Pancreas (tissue), 10 donors: ENCODE measurements at places on chromosomes 4 and X.

DNA sequence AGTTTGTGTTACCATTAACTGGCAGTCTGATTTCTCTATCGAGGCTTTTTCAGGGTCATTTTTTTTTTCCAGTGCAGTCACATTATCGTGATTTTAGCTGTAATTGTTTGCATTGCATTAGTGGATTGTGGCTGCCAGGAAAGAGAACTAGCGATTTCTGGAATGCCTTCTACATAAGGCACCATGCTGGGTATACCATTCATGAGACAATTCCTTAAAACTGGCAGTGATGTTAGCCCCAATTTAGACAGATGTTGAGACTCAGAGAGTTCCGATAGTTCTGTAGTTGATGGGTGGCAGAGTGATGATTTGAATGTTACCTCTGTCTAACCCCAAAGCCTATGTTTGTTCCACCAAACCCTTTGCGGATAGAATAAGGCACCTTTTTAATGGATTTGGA lies 175.4 kb upstream of the TENM3 start:
- DNase-seq, result no peak

DNA sequence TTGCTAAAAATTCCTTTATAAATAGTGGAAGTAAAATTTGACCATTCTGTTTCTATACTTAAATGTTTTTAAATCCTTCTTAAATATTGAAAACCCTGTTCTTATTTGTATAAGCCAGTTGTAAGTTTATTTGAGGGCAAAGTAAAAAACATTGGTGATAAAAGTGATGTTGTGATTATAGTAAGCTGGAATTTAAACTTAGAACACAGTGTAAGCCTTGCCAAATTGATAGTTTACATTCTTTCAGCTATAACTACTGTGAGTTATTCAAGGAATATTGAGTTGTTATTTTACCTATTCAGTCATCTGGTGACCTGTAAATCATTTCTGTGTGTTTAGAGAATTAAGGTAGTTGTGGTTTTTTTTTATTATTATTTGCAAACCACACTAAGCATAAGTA lies 9.6 kb downstream of the YY2 start:
- DNase-seq, result no peak

DNA sequence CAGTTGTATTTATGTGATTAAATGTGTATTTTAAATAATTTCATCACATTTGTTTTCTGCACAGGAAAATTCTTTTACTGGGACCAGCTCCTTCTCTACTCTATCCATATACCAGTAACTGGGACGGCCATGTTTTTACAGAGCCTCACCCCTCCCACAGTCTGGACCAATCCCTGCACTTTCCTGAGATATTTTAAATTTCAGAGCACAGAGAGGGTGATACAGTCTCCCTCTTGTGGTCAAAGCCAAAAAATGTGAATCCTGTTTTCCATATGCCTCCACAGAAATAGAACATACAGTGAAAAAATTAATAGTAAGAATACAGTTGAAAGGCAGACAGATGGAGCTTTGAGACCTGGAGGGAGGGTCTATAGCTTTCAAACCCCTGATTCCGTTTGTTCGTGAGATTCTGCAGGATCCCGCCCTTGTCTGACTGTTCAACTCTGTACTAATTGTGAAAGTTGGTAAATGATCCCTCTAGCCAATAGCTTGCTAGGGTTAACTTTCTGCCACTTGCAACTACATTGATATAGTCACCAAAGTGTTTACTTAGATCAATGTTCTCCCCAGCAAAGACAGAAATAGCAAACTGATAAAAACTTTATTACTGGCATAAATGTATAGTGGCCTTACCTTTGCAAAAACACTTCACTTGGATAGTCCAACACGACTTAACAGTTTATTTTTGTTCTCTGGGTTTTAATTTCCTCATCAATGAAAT lies 172.2 kb downstream of the PPARGC1A start:
- peak; percentile 13 for DNase-seq

DNA sequence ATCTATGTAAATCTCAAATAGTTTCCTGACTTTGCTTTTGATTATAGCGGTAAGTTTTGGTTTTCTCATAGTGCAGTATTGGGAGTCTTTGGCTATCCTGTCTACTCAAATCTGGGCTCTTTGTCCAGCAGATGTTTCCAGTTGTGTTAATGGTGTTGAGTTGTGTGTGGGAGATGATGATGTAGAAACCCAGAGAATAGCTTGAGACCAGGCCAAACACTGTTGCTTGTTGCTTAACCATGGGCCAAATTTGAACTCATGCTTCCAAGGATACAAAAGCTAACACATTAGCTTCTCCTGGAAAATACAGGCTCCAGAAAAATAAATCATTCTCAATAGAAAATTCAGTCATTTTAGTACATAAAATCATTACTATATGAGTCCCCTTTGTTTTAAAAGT lies 82.6 kb upstream of the GYPA start:
- DNase-seq, result no peak

- DNase-seq, result no peak
Observed at GRCh38 chr4:32219306-32220075, 1499.3 kb downstream of the PCDH7 start.

DNA sequence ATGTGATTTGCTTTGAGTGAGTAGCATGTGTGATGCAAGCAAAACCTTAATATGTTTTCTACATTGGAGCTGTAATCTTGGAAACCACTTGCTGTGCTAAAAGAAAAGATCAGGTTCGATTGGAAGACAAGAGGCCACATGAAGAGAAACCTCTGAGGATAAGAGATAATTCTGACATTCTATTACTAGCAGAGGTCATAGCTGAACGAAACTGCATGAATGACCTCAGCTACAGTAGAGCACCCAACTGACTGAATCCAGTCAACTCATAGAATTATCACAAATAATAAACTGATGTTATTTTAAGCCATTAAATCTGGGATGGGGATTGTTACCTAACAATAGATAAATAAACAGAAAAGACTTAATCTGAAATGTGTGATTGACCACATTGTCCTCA lies 147.1 kb downstream of the CAMK2D start:
- no peak for DNase-seq

DNA sequence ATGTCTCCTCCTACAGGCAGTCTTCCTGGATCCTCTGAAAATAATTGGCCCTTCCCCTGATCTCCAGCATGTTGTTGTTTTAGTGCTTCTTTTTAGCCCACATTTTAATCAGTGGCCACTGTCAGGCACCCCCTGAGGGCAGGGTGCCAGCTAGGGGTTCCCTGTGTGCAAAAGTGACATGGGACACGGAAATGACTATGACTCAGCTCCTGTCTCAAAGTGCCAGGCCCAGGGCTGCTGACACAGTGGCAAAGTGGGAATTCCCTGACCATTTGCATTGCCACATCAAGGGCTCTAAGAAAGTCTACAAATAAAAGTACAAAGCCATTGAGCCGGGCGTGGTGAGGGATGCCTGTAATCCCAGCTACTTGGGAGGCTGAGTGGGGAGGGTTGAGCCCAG lies 24.8 kb downstream of the HMX1 start:
- DNase-seq, result no peak

GRCh38 chr4:142975618-142976017 lies 129.5 kb upstream of the INPP4B start:
- DNase-seq, result no peak

- DNase-seq, result no peak
Observed at GRCh38 chr4:6910340-6910959, 824 bp downstream of the TBC1D14 start.

DNA sequence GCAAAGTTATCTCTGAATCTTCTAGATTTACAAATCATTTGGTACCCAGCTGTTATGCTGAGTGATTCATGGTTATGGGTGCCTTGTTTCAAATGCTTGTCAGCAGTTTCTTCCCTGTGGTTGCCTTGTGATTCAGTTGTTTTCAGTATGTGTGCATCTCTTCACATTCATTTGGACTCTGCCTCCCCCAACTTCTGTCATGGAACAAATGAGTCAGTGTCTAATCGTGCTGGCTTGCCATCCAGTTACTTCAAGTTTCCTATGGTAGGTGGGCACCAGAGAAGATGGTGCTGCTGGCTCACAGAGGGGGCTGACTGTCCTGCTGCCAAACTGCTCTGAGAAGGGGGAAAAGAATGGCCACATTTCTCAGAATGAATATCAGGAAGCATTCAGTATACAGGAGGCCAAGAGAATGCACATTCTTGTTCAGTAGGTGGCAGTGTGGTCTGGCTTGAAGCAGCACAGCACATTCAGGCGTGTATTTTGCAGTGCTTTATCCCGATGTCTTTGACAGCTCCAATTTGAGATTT lies 260.9 kb downstream of the GLUD2 start:
- DNase-seq, result no peak

GRCh38 chrX:110734271-110734670 lies 61.3 kb downstream of the CHRDL1 start:
- DNase-seq, result no peak

DNA sequence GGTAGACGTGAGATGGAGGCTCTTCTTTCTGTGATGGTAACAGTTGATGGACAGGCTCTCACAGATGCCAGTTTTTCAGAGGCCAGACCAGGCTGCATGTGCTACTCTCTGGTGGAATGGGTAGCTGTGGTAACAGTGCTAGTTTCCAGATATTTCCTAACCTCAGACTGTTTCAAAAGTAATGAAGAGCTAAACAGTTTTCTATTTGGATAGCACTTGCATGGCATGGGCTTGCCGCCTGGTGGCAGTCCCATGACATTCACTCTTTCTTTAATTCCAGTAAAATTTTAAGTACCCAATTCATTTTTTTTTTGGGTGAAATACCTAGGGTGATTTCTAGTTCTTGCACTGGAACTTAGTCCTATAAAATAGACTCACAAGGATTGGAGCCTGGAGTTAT lies 220.2 kb upstream of the MAD2L1 start:
- no peak for DNase-seq

DNA sequence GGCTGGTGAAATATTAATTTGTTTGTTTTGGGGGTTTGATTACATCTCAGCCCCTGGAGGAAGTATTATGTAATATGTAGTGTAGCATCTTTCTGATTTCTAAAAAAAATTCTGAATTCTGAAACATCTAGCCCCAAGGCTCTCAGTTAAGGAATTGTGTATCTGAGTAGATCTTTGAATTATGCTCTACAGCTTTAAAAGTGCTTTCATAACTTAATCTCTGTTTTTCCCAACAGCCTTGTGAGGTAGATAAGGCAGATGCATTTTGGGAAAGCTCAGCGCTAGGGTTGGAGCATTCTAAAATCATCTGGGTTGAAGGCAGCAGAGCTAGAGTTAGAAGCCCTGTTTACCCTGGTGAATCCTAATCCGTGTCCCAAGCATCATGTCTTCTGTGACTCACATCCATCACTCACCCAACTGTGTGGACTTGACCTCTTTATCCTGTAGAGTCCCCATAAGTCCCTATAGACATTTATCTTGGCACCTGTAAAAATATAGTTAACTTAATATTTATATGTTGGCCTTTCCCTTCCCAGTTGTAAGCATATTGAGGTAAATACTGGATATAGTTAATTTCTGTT lies 49.8 kb downstream of the FNIP2 start:
- no peak for DNase-seq

- no peak for DNase-seq
Observed at GRCh38 chrX:31449081-31449480, 377.2 kb upstream of the FTHL17 start.

GRCh38 chr4:106312377-106312776 lies 3.6 kb downstream of the TBCK start:
- DNase-seq, result no peak

DNA sequence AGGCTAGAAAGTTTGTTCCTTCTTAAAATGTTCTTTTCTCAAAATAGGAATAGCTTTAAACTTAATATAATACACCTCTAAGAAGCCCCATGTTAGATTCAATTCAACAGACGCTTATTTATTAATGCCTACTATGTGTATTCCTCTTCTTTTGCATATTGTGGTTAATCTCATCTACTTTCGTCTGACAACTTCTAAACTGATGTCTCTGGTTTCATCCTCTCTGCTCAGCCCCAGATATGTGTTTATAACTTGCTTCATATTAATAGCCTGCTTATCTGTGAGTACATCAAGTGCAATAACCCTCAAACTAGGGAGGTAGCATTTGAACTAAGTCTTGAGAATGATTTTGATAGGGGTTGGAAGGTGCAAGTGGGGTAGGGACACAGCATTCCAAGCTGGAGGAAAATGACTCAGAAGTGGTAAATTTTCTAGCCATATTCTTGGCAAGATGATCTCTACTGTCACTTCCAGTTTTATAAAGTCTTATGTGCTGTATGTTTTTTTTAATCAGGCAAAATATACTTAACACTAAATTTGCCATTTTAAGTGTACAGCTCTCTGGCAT lies 37.0 kb downstream of the STK26 start:
- DNase-seq, result no peak

DNA sequence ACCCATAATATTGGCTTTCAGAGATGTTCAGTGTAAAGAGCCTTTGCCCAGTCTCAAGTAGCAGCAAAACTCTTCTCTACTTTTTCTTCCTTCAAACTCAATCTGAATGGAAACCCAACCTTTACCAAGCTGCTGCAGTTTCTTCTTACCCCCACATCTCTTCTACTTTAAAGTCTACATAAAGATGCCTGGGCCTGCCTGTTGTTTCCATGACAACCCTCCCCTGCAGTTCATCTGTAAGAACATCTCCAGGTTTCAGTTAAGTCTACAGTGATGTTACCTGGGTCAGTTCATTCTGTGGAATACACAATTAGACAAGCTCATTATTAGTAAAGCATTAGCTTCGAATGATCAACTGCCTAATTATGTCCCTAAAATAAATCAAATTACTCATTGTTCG lies 81.4 kb downstream of the SPANXN3 start:
- DNase-seq, result no peak

DNA sequence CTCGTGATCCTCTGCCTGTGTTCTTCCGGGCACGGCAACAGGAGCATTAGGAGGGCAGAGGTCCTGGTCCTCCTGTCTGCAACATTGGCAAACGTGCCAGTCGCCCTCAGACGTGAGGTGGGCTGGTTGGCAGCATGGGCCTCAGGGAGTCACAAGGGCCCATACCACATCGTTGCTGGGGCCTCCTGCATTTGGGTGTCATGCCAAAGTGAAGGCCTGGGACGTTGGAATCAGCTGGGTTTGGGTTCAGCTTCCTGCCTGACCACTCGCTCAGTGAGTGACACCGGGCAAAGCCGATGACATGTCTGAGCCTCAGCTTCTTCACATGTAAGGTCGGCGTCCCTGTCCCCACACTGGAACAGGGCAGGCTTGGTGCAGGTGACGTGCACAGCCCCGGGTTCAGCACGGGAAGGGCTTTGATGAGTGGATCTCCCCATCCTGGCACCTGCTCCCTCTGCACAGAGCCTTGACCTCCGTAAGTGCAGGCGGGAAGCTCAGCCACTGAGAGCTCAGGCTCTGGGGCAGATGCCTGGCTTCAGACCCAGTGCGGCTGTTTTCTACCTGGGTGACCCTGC lies 91.6 kb downstream of the PSAPL1 start:
- DNase-seq, result no peak
